Renal cortex interstitium (tissue), 15 donors: ENCODE measurements at places on chromosomes 12 and 14. TPM values are rescaled to one million over a fixed set of nuclear protein-coding genes. Genes with fewer than 3 reads are reported as not detected.

GRCh38 chr12:50620978-50621360 lies 116.2 kb downstream of the DIP2B start:
- DNase-seq = no peak

GRCh38 chr12:96501133-96501761 lies 11.9 kb downstream of the CFAP54 start:
- DNase-seq = no peak

GRCh38 chr14:105005329-105005928 lies 15.5 kb downstream of the CDCA4 start:
- DNase-seq = no peak

GRCh38 chr12:50988051-50988450 lies 35.7 kb downstream of the HIGD1C start:
- no peak for DNase-seq

- DNase-seq = no peak
Observed at GRCh38 chr12:43976027-43976426, 140.1 kb downstream of the TMEM117 start.

- DNase-seq = no peak
Observed at GRCh38 chr14:96129128-96129736, 75.4 kb upstream of the BDKRB2 start.

GRCh38 chr14:105700622-105701288 lies 174.4 kb downstream of the TMEM121 start:
- DNase-seq = no peak

GRCh38 chr12:78420991-78421390 lies 443.6 kb upstream of the SYT1 start:
- DNase-seq = no peak

- DNase-seq = no peak
Observed at GRCh38 chr14:68846466-68846865, 53.6 kb upstream of the ZFP36L1 start.

The ADCY4 gene
- 21.6 TPM for polyA plus RNA-seq

GRCh38 chr14:64612021-64612380 lies 62.2 kb downstream of the PPP1R36 start:
- no peak for DNase-seq

- DNase-seq = peak; percentile 34
Observed at GRCh38 chr12:57008178-57008577, 1.8 kb upstream of the ZBTB39 start.

- DNase-seq = peak; percentile 69
Observed at GRCh38 chr12:4164559-4165558, 108.7 kb upstream of the CCND2 start.

The OAS2 gene
- polyA plus RNA-seq = 5.9 TPM

DNA sequence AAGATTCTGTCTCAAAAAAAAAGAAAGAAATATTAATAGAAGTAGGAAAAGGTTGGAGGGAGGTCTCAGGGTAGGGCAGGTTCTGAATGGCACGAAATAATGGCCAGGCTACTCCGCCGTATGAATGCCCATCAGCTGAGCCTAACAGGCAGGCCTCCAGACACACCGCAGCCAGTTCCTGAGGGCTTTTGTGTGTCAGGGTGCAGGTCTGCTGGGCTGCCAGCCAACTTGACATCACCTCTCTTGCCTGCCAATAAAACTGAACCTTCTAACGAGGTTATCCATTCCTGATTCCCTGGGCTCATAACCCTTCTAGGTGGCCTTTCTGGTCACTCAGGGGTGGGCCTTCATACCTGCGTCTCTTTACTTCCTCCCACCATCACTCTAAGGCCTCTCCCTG lies 3.0 kb downstream of the IFI27 start:
- DNase-seq = no peak

- no peak for DNase-seq
Observed at GRCh38 chr12:68173792-68174191, 14.3 kb upstream of the IFNG start.

DNA sequence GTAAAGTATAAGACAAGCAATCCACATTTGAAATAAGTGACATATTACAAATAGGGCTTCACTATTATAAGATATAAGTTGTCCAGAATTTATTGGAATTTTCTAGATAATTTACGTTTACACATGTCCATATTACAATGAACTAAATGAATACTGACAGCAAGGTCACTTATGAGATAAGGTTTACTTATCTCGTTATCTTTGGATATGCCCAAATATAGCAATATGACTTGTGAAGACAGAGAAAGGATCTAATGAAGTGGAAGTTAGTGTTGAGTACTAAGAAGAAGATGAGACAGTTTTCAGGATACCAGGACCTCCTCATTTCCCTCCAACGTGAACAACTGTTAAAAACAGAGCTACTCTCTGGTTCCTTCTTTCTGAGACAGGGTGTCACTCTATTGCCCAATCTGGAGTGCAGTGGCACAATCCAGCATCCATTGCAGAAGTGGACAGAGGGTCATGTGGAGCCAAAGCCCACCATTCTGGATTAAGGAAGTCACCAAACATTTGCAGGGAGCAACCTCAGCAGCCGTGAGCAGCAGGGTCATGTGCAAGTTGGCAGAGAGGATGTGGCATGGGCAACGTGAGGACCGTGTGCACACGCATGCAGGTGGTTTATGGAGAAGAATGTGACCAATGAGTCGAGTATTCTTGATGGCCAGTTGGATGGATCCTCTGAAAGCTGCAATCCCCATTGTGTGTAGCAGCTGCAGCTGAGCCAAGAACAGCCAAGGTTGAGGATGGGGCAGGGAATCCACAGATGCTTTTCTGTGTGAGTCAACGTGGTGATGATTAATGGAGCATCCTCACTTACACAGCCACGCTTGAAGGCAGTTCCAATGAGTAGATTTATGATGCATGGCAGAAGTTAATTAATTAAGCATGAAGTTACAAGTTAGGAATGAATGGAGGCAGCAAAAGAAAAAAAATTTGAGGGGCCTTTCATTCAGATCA lies 111.0 kb downstream of the BICD1 start:
- DNase-seq = no peak

- no peak for DNase-seq
Observed at GRCh38 chr14:104326848-104327247, 188.5 kb downstream of the KIF26A start.

DNA sequence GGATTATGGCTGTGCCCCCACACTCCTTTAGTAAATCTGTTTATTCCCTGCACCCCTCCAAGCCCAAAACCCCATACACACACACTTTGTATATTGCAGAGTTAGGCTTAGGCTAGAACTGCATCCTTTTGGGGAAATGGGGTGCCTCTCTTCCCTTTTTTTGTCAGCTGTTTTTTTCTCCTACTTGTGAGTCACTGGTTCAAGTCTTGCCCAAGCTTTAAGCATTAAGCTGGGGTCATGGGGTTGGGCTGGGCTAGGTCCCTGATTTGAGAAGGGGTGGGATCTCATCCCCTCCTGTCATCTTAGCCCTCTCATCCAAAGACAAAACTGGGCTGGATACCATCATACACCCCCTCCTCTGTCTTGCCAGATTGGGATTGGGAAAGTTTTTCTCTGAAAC lies 1.6 kb downstream of the LRP1 start:
- DNase-seq = no peak

The PPP4R4 gene
- polyA plus RNA-seq = 0.42 TPM

DNA sequence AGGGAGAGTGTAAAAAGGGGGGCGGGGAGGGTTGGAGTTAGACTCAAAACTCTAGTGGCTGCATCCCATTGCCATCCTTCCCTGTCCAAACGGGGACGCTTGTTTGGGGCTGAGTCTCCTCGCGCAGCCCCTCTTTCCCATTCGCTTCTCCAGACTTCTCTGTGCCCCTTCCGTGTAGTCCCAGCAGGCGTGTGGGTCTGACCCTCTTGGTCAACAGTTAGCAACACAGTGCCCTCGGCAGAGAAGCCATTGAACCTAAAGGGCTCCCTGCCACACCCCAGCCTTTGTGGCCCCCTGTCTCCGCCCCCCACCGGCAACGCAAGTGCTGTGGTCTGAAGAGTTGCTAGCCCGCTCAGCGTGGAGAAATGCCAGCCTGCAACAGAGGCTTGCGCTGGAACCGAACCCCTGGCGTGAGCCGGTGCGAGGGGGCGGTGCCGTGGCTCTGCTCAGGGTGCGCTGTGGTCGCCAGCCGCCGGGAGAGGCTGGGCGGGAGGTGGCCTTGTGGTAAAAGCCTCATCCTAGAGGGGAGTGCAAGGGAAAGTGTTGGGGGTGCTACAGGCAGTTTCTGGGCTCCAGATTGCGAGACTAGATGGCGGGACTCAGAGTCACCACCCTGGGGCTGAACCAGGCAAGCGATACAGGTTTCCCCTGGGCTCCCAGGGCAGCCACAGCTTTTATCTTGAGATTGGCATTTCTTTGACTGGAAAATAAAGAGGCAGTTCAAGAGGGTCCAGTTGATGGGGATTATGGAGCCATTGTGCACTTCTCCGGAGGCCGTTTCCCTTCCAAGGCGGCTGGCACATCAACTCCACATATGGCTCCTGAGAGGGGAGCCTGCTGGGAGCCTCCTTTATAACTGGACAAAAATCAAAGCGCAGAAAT lies 2.1 kb downstream of the PLXNC1 start:
- DNase-seq = no peak

- DNase-seq = no peak
Observed at GRCh38 chr12:123801573-123802178, 39.6 kb downstream of the DNAH10 start.

The CD27 gene
- 2.2 TPM for polyA plus RNA-seq

- no peak for DNase-seq
Observed at GRCh38 chr14:67641902-67642749, 22.4 kb downstream of the ARG2 start.

The C1QL4 gene
- polyA plus RNA-seq = 0.98 TPM

The CBLN3 gene
- polyA plus RNA-seq = 2.9 TPM

The CNTN1 gene
- 45.2 TPM for polyA plus RNA-seq

DNA sequence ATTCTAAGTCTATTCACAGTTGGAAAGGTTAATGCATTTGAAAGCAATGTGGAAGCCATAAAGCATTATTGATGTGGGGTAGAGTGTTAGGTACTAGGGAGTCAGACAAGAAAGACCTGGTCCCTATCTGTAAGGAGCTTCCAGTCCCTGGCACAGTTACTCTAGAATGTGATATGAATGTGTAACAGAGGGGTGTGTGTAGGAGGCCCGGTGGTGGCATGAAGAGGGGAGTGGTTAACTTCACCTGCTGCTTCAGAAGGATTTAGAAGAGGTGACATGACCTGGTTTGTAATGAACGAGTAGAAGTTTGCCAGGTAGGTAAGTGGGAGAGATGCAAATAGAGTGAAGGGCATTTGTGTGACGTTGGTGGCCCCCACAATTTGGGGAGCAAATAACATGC lies 15.1 kb upstream of the GALNT6 start:
- no peak for DNase-seq

The CFAP54 gene
- polyA plus RNA-seq = 3.2 TPM

The CDK17 gene
- polyA plus RNA-seq = 43.3 TPM

- DNase-seq = no peak
Observed at GRCh38 chr12:66129934-66130266, 650 bp downstream of the LLPH start.

The TESPA1 gene
- 0.32 TPM for polyA plus RNA-seq

The ART4 gene
- polyA plus RNA-seq = 0.21 TPM

DNA sequence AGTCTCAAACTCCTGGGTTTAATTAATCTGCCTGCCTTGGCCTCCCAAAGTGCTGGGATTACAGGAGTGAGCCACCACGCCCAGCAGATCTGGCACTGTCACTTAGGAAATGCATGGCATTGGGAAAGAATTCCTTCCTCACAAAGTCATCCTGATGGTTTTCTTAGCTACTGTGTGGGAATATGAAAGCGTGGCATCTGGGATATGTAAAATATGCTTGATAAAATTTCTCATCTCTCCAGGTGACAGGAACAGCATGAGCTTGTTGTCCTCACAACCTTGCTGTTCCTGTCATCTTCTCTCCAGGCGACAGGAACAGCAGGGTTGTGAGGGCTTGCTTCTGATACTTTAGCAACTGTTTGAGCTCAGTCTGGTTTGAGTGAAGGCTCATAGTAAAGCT lies 16.1 kb upstream of the AICDA start:
- no peak for DNase-seq

The SLCO1C1 gene
- polyA plus RNA-seq = 0.36 TPM

DNA sequence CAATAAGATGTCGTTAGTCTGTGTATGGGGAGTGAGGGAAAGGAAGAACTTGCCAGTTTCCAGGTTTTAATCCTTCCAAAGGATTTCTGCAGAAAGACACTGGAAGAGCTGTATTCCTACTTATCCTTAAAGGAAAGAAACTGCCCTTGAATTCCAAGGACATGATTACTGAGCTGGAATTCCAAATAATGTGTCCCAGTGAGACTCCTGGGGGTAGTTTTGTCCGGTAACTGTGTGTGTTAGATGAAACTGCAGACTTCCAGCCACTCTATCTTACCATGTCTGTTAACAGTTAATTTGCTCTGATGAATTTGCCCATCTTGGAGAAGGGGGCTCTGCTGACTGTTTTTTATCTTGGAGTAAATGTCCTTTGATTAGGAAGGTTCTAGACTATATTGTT lies 33.0 kb downstream of the CKB start:
- DNase-seq = no peak

The ACRBP gene
- polyA plus RNA-seq = 6.8 TPM

DNA sequence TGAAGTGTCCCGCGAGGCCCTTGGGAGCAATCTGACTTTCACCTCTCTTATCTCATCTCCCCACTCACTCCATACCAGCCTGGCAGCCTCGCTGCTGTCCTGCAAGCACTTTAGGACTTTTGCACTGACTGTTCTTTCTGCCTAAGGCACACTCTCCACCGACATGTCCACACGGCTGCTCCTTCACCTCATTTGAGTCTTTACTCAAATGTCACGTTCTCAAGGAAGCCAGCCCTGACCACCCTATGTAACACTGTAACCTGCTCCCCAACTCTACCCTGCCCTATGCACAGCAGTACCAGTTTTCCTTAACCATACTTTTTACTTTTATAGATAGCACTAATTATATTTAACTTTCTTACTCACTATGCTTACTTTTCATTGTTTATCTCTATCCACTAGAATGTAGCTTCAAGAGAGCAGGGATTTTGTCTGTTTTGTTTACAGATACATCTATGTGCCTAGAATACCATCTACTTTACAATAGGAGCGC lies 32.0 kb downstream of the PRKD1 start:
- DNase-seq = no peak

The WSCD2 gene
- 15.0 TPM for polyA plus RNA-seq

The GPR84 gene
- polyA plus RNA-seq = 0.07 TPM

- DNase-seq = no peak
Observed at GRCh38 chr12:124837249-124837897, 26.3 kb downstream of the SCARB1 start.

GRCh38 chr12:30622509-30622908 lies 73.2 kb downstream of the IPO8 start:
- no peak for DNase-seq

GRCh38 chr12:43147878-43148277 lies 404.1 kb downstream of the ADAMTS20 start:
- DNase-seq = no peak

The OR6C1 gene
- polyA plus RNA-seq = not detected

DNA sequence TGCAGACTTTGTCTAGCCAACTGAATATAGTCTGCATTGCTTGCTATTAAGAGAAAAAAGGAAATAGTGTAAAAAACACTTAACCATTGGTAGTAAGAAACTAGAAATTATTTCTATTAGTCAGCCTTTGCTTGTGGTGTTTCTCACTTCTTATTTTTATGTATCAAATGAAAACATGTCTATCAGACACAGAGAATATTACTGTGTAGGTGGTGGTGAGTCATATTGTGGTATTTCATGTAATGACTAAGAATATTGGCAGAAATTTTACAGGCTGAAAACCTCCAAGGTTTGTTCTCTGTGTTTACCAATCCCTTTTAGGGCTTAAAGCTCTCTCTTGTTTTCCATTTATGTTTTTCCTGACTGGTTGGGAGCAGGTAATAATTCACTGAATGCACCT lies 87.2 kb downstream of the DAAM1 start:
- no peak for DNase-seq
